ENCODE measurements at places on chromosomes 12 and 14. TPM values are rescaled to one million over a fixed set of nuclear protein-coding genes. Genes with fewer than 3 reads are reported as not detected.

LALBA gene
- not detected for total RNA-seq

ADAM20 gene
- total RNA-seq = not detected

FOS gene
- total RNA-seq = 14.1 TPM

AICDA gene
- 0.17 TPM for total RNA-seq

AREL1 gene
- 23.1 TPM for total RNA-seq

TEP1 gene
- total RNA-seq = 8.9 TPM

SCNN1A gene
- 28.1 TPM for total RNA-seq

TUNAR gene
- not detected for total RNA-seq

RHOF gene
- total RNA-seq = 85.4 TPM

HSPB8 gene
- 21.9 TPM for total RNA-seq

ATL1 gene
- total RNA-seq = 5.0 TPM

BRAP gene
- total RNA-seq = 12.1 TPM

TRPV4 gene
- 0.09 TPM for total RNA-seq

CBLN3 gene
- total RNA-seq = 1.0 TPM

Measured in A549 treated with AZD2906 at 1 μM for 4 hours (cell line).